Spinal cord (tissue), 10 donors: ENCODE measurements at places on chromosomes 1 and 21.

DNA sequence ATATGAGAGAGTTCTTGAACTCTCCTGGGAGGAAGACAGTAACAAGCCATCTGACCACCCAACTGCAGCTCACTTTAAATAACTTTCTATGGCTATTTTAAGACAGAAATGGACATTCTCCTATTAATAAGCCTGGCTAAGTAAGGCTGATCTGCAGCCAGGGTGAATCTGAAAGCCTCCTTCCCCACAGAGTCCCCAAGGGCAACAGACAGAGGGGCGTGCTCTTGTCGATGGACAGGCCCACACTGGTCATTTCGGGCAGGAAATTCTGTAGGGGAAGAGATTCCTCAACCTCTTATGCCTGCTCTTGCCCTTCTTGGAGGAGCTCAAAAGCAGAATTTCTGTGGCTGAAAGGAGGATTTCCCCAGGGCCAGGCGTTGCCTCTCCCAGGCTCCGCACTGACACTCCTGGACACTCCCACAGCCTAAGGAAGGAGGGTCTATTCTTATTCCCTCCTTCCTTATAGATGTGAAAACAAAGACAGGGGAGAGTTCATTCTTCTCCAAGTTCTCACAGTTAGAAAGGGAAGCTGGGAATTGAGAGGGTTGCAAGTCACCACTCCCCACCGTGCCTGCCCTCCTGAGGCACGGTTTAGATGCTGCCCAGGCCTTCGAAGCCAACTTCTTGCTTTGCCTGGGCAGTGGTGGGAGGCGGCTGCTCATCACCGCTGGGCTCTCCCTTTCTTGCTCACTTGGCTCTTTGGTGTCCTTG lies 17.9 kb upstream of the KANK4 start:
- no peak for DNase-seq

DNA sequence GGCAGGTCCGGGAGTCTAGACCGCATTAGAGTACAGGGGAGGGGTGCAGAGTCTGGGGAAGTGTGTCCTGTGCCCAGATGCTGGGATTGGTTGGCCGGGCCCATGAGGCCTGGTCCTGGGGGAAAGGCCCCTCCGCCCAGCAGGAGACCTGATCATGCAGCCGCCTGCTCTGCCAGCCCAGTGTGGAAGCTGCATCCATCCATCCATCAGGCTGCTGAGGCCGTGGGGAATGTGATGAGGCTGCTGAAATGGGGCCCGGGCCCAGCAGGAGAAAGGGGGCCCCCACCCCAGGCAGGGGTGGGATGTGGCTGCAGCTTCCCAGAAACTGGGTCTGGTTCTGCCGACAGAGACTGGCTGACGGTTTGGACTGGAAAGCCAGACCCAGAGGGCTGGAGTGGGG lies 37.2 kb downstream of the EPHA2 start:
- no peak for DNase-seq

- DNase-seq, result no peak
These were observed 17.6 kb upstream of the CCT8 start for GRCh38 chr21:29091033-29091432.

DNA sequence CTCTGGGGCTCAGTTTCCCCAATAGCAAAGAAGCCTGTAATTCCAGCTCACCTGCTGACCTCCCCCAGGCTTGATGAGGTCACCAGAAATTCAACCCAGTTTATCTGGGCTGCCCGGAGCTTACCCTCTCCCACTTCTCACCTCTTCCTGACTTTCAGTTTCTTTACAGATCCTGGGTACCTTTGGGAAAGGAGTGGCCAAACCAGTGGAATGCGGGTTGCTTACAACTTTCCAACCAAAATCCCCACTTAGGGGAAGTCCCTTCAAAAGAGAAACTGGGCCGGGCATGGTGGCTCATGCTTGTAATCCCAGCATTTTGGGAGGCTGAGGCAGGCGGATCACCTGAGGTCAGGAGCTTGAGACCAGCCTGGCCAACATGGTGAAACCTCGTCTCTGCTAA lies 5.9 kb upstream of the MARCKSL1 start:
- no peak for DNase-seq

- no peak for DNase-seq
These were observed 327.3 kb downstream of the SIPA1L2 start for GRCh38 chr1:232302376-232303221.

GRCh38 chr1:153520818-153521476 lies 14.8 kb downstream of the S100A6 start:
- DNase-seq, result no peak

DNA sequence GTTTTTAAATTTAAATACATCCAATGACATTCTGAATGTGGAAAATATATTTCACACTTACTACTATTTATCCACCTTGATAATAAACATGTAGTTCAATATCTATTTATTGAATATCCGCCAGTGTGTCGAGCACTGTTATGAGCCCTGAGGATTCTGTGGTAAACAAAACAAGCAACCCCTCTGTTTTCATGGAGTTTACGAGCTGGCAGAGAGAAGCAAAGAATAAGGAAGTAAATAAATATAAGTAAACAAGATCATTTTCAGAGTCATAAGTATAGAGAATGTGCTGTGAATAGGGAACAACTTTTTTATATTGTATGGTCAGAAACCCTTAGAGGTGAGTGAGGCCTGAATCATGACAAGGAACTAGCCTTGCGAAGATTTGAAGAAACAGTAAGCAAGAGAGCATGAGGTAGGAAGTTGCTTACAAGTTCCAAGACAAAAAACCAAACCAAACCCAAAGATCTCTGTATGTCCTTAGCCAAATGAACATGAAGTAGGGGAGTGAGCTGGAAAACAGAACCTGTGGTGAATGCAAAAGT lies 6.4 kb upstream of the SERBP1 start:
- DNase-seq, result no peak

GRCh38 chr1:201426479-201427310 lies 5.2 kb upstream of the TNNI1 start:
- DNase-seq, result no peak

DNA sequence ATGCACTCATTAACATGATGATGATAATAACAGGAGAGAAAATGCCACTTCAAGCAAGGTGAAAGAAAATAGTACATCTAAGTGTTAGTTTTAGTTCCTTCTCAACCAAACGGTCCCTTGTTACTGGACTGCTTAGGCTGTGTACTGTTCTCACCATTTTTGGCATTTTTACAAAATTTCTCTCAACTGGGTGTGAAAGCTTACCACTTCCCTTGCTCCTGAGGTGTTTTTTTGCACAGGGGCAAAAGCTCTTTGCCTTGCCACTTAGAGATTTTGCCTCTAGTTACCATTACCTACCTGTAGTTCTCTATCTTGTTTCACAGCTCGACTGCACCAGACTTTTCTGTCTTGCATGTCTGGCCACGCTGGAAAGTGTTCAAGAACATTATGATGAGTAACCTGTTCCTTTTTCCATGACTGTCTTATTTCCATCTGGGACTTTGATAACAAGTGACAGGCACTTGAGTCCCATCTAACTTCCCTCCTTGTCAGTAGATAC lies 10.7 kb downstream of the NEK7 start:
- DNase-seq, result no peak

DNA sequence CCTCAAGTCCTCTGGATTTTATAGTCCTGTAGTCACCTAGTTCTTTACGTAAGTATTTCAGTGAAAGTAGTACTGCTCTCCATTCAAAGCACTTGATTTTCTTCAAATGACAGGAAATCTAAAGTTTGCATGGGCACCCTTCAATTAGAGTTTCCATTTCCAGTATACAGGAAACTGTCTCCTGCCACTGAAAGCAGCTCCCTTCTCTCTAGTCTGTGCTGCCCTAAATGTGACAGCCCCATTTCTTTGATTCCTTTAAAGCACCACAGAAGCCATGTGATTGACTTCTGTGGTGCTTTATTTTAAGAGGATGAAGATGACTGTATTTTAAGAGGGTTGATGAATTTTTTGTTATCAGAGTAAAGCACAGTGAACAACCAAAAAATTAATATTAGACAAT lies 226.1 kb downstream of the DNAH14 start:
- no peak for DNase-seq

- no peak for DNase-seq
These were observed 179.0 kb downstream of the SLC35F3 start for GRCh38 chr1:234083460-234083859.

GRCh38 chr1:31432592-31433395 lies 19.8 kb downstream of the SERINC2 start:
- no peak for DNase-seq

- DNase-seq, result no peak
These were observed 36.0 kb downstream of the ELK4 start for GRCh38 chr1:205595861-205596260.

- DNase-seq, result no peak
These were observed 6.0 kb upstream of the PPIE start for GRCh38 chr1:39732730-39733129.

GRCh38 chr1:40848530-40849189 lies 13.5 kb downstream of the CITED4 start:
- DNase-seq, result no peak

DNA sequence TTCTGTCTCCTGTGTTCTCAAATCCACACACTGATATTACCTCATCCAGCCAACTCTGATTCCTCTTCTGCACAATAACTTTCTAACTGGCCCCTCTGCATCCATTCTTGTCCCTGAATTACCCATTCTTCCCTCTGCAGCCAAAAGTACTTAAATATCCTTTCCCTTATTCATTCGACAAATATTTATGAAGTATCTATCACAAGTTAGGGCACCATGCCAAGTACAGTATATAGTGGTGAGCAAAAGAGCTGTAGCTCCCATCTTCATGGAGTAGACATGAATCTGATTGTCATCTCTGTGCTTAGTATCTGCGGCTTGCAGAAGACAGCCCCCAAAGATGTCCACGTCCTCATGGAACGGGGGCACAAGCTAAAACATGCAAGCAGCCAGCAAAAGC lies 316.8 kb downstream of the SETD4 start:
- DNase-seq, result no peak

- no peak for DNase-seq
These were observed 17.2 kb upstream of the LAPTM5 start for GRCh38 chr1:30774550-30775432.

DNA sequence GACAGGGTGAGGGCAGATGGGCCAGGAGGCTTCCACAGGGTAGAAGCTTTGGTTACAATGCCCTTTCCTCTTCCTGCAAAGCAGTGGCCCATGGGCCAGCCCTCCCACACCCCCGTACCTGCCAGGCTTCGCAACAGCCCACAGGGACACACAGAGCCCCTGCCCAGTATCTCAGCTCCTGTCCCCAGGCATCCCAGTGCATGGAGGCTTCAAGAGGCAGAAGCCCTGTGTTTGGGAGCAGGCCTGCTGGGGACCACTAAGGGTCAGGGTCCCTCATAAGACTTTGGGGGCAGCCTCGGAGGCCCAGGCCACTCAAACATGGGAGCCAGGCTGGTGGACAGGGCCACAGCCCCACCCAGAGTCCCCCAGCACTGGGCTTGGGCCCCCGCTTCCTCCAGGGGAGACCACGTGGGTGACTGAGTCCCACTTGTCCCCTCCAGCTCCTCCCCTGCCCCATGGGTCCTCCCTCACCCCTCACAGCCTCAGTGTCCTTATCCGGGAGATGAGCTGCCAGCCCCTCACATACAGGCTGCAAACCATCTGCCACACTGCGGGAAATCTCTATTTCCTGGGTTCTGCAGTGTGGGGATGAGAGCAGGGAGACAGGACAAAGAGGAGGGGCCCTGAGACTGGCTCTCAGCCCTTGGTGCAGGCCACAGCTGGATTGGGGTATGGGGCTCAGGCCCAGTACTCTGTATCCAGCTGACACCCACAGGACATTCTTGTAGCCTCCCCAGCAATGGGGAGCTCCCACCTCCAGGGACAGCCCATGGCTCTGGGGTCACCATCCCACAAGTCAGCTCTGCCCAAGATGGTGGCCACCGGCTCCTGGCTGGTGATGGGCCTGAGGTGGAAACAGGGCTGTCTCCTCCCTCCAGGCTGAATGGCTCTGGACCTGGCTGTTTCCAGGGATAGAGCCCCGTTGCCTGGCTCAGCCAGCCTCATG lies 50.7 kb downstream of the WNT9A start:
- DNase-seq, result no peak
